ENCODE measurements at places on chromosomes 2 and 18.

DNA sequence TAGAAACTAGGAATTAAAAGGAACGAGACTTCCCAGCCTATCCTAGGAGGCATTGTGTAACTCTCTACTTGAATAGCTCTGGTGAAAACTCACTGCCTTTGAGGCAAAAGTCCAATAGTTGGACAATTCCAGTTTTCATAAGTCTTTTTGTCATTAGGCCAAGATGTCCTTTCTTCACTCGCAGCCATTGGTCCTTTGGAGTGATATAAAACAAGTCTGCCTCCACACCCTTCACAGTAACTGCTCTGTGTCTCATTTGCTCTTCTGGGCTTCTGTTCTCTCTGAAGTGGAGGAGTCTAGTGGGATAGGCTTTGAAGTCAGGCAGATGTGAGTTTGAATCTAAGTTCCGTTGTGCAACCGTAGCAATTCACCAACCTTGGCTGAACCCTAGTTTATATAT is 28.2 kb downstream of the ANTXR1 start:
- DNase-seq = no peak

DNA sequence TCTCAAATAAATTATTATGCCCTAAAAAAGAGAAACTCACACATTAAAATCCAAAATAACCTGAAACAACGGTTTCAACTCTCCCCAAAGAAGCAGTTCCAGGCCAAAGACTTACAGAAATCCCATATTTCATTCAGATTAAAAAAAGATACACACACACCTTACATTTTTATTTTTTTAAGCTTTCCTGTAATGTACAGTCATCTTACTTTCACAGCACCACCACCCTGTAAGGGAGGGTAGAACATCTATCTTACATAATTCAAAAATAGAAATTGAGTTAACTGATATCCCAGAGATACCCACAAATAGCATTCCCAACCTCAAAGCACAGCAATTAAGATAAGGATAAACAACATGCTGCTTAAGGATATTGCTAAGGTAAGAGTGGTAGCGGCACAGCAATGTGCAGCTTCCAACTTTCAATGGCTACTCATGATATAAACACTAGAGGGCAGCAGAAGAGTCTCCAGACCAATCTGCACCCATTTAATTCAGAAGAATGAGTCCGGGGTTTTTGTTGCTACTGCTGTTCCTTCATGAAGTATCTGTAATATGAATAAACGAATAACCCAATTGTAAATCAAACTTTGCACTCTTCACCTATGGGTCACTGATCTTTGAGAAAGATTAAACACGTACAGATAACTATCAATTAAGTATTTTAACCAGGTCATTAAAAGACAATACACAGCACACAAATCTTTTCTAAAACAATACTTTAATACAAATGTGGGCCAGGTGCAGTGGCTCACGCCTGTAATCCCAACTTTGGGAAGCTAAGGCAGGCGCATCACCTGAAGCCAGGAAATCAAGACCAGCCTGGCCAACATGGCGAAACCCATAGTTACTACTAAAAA is 11.3 kb downstream of the GFPT1 start:
- peak; percentile 58 for DNase-seq

- no peak for DNase-seq
These were observed 135.8 kb downstream of the TCF4 start for GRCh38 chr18:55452123-55452611.

DNA sequence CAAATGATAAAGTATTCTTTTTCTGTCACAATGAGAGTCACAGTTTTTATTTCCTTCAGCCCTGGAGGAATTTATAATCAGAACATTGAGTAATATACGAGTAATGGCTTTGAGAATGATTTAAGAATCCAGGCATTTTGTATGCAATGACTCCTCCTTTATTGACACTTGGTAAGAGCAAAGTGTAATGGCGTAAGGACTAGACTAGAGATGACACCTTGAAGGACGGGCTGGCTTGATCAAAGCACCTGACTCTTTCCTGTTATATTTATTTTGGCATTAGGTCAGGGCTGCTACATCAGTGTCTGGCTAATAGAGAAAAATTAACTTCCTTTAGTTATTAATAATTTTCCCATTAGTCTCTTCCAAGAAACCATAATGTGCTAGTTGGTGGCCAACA is 482.4 kb upstream of the GCFC2 start:
- no peak for DNase-seq

All from kidney capillary endothelial cell (primary cell).